ENCODE measurements at places on chromosomes 2 and 18. TPM values are rescaled to one million over a fixed set of nuclear protein-coding genes. Genes with fewer than 3 reads are reported as not detected.

The KCNE4 gene
- 0.25 TPM for polyA plus RNA-seq

GRCh38 chr2:100707016-100707947 lies 112.7 kb upstream of the NPAS2 start:
- DNase-seq: no peak

DNA sequence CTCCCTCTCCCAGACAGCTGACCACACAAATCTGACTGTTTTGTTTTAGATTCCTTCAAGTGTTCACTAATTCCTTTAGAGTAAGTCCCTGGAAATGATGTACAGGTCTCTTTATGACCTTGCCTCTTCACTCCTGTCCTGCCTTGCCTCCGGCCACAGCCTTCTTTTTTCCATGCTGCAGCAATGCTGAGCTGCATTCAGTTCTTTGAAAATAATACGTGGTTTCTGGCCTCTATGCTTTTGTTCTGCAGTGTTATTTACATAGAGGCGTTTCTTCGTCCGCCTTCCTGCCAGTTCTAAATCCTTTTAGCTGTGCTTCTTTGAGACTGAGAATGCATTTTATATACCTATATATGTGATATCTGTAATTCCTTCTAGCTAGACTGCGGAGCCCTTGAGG lies 87.2 kb downstream of the PPP1R1C start:
- DNase-seq: no peak

DNA sequence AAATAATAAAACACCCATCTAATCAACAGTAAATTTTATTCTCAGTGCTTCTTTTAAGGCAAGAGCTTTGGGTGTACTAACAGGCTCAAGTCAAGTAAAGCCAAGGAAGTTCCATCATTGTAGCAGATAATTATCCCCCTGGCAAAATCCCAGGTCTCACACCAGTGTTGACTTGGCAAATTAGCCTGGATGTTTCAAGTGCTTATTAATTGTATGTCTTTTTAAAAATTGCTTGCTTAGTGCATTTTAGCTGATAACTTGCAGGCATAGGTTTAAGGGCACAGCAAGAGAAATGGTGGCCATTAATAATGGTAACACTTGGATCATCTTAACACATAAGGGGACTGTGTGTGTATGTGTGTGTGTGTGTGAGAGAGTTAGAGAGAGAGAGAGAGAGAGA lies 42.0 kb upstream of the FMNL2 start:
- no peak for DNase-seq

DNA sequence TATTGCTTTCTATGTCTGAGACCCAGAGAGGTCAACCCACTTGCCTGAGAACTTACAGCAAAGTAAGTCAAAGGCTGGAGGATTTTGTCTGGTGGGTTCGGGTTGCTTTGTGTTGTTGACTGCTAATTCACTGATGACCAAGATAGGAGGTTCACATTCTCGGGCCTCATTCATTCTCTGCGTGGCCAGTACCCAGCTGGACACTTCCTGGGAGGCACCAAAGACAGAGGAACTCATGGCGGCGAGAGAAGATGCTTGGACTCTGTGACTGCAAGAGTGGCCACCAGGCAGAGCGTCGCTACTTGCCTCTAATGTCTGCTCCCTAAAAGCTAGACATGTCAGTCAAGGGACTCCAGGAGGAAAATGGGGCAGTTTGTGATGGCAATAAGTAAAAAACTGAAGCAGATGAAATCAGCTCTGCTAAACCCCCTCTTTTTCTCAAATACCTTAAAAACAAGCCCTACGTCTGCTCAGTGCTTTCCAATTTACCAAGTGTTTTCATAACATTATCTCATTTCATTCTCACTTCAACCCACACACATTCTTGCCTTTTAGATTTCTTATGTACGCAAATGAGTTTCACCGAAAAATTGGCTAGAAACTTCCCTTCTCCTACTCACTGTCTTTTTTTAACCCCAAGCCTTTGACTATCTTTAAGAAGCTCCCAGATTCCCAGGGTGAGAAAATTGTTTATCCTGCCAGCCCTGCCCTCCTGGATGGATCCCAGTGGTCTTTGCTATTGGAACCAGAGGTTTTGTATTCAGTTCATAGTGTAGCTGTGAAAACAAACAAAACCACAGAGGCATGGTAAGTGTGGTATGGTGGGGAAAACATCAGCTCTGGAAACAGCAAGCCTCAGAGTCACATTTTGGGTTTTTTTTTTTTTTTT lies 4.9 kb upstream of the LBH start:
- DNase-seq: no peak

- DNase-seq: peak; percentile 87
Measured at GRCh38 chr2:9638532-9638931, 7.7 kb upstream of the YWHAQ start.

All from mammary epithelial cell (primary cell).